Astrocyte of the cerebellum (primary cell): ENCODE measurements at places on chromosomes 6 and 20.

DNA sequence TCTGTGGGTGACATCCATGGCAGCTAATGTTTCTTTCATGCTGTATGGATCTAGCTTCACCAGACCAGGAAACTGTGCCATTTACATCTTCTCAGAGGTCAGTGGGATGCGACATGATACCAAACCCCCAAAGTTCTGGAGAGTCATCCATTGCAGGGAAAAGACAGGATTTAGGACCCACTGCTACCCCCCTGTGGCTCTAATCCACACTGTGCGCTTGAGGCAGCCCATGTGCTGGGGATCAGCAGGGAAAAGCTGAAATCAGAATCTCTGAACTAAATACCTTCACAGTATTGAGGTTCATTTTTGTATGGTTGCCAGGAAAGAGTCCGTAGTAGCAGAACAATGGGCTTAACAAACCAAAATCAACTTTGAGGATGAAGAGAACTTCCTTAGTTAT lies 164.4 kb downstream of the TMEM242 start:
- DNase-seq, result no peak

- no peak for DNase-seq
Measured at GRCh38 chr6:3724451-3725144, 26.9 kb downstream of the PXDC1 start.

DNA sequence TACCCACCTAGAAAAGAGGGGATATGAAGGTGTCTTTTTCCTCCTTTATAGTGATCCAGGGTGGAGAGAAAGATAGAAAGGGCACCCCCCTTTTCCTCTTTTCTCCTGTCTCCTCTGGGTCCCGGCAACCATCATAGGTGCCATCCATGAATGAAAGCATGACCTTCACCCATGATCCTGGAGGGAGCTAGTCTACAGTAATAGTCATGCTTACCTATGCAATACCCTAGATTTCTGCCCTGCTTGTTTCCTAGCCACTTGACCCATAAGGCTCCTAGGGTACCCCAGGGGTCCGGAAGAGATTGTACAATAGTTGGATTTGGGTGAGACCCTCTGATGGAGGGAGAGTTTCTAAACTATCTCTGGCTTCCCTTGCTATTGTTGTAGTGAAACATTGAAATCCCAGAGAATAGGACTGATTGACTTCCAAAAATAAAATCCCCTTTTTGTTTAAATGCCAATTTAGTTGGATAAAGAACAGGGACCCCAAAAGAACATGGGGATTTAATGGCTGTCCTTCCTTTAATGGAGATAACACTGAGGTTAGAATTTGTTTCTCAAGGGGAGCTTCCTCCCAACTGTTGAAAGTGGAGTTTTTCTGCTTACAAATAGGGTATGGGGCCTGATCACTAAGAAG lies 366.8 kb upstream of the KHDRBS2 start:
- DNase-seq, result no peak

DNA sequence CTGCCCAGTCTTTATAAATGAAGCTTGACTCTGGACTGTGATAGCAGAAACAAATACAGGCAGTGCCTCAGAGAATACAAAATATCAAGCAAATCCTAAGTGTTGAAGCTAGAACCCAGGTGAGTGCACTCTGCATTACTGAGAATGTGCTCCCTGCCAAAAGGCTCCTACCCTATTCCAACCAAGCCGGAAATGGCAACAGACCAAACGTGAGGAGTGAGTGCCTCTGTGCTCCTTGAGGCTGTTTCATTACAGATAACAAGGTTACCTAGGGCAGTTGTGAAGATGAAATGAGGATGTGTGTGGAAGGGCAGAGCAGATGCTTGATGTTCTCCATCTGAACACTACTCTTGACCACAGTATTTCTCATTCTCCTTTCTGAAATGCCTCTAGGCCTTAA lies 29.3 kb downstream of the SSR1 start:
- DNase-seq, result no peak

GRCh38 chr6:124022641-124023040 lies 219.0 kb downstream of the NKAIN2 start:
- no peak for DNase-seq

GRCh38 chr20:16708602-16709001 lies 21.2 kb upstream of the SNRPB2 start:
- DNase-seq, result no peak

- DNase-seq, result no peak
Measured at GRCh38 chr20:38117635-38118034, 47.4 kb downstream of the TGM2 start.

DNA sequence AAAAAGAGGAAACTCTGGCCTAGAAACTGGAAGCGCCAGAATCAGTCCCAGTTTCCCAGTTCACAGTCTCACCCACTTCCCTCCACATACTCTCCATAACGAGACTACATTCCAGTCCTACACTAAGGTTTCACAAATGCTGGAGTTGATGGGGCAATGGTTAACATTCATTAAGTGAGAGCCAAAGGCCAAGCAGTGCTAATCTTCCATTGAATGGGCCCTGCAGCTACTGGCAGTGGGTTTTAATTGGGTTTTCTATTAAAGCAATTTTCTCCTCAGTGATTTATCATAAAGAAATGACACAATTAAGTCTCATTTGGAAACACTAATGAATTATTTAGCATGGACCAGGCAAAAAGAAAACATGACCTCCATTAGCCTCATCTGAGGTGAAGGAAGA lies 20.8 kb upstream of the NRSN1 start:
- DNase-seq, result no peak

DNA sequence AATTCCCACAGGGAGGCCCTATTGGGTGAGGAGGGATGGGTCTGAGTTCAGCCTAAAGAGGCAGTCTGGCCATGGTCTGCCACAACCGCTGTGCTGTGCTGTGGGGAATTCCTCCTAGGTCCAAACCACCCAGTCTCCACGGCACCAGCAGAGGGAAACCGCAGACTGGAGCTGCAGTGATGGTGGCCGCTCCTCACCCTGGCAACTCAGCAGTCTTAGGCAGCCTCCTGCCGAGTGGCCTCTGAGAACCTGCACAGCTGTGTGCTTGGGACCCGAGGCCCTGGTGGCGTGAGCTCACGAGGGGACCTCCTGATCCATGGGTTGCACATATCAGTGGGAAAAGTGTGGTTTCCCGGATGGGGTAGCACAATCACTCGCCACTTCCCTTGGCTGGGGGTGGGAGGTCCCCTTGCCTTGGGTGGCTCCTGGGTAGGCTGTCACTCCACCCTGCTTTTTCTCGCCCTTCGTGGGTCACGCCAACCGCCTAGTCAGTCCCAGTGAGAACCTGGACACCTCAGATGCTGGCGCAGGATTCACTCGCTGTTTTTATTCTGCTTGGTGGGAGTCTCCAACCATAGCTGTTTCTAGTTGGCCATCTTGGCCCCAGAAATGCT lies 242.2 kb downstream of the CDH26 start:
- no peak for DNase-seq

GRCh38 chr6:150301846-150302519 lies 66.8 kb upstream of the IYD start:
- peak; percentile 55 for DNase-seq

DNA sequence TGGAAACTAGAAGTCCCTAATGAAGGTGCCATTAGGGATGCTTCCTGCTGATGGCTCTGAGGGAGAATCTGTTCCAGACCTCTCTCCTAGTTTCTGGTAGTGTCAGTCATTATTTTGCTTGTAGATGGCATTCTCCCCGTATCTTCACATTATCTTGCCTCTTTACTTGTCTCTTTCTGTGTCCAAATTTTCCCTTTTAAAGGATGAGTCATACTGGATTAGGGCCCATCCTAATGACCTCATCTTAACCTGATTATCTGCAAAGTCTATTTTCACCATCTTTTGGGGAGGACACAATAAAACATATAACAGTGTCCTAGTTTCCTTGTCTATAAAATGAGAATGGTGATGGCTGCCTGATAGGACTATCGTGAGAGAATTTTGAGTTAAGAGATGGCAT lies 27.3 kb downstream of the ZNF391 start:
- no peak for DNase-seq

GRCh38 chr20:44664131-44664530 lies 12.6 kb upstream of the ADA start:
- no peak for DNase-seq

- DNase-seq, result no peak
Measured at GRCh38 chr6:34338811-34339210, 53.7 kb downstream of the NUDT3 start.

DNA sequence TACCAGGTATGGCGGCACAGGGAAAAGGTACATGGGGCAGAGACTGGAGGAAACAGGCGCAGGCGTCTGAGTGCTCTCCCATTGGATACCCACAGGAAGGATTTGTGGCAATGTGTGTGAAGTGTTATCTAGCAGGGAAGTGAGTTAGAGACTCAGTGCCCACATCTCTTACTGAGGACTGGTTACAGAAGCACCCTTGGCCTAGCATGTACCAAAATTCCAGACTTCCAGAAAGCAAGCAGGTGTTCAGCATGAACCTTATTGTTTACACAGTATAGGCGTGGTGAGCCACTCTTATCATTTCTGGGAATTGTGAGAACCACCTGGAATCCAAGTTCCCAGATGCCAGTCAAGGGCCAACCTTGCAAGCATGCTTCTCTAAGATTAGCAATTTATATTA lies 14.2 kb downstream of the MANBAL start:
- DNase-seq, result no peak

GRCh38 chr6:22023937-22024336 lies 272.9 kb downstream of the PRL start:
- DNase-seq, result no peak

DNA sequence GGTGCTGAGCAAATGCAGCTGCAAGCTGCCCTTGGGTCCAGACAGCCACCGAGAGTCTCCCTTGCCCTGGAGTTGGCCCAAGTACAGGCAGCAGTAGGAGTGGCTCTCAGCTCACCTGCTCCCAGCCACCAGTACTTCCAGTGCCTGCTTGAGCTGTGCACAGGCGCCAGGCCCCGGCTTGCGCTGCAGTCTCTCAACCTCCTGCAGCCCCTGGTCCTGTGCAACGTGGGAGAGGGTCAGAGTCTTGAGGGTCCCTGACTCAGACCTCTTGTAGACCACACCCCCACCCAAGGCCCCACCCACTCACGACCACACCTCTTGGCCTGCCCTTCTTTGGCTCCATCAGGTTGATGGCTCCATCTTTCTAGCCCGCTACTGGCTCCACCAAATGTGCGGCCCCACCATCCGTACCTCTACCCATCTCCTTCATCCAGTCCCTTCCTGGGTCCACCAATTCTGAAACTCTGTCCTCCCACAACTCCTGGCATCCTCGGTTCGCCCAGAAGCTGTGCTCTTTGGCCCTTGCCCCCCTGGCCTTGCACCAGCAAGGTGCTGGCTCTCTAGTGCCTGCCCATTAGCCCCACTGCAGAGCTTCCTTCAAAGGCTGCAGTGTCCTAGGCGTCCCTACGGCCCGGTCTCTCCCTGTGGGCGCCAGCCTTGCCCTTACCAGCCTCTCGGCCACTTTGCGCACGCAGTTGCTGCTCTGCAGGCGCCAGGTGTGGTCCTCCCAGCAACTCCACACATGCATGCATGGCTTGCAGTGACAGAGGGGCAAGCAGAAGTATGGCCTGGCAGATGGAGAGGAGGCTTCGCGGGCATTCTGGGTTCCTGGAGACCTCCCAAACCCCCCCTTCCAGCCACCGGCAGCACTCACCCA lies 16.5 kb upstream of the SPAG4 start:
- DNase-seq, result no peak

- no peak for DNase-seq
Measured at GRCh38 chr20:39021748-39022147, 59.6 kb downstream of the DHX35 start.

- no peak for DNase-seq
Measured at GRCh38 chr6:31042806-31043205, 32.5 kb downstream of the MUC22 start.

DNA sequence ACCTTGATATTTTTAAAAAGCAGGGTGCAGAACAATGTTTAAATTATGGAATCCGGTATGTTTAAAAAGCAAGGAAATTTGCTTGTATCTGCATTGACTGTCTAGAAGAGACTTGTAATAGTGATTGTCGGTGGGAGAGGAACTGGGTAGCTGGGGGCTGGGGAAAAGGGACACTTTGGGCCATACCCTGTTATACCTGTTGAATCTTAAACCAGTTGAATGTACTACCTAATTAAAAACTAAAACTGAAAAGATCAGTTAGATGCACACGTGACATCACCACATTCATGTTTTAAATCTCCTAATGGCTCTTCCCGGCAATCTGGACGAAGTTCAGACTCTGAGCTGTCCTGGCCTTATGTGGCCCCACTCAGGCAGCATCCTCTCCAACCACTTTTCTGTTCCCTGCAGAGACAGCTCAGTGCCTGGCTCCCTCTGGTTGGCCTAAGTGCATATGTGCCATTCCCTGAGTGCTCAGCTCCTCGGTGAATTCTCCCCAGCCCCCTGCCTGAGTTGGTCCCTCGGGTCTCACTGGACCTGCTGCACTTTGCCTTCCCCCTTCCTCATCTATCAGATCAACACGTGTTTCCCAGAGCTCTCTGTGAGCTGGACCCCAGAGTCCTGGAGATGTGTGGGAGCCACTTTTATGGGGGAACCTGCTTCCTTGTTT lies 36.3 kb downstream of the SLC52A3 start:
- no peak for DNase-seq

- DNase-seq, result no peak
Measured at GRCh38 chr6:40986921-40987819, 51.9 kb downstream of the UNC5CL start.

GRCh38 chr6:6287415-6287814 lies 33.0 kb downstream of the F13A1 start:
- DNase-seq, result no peak

DNA sequence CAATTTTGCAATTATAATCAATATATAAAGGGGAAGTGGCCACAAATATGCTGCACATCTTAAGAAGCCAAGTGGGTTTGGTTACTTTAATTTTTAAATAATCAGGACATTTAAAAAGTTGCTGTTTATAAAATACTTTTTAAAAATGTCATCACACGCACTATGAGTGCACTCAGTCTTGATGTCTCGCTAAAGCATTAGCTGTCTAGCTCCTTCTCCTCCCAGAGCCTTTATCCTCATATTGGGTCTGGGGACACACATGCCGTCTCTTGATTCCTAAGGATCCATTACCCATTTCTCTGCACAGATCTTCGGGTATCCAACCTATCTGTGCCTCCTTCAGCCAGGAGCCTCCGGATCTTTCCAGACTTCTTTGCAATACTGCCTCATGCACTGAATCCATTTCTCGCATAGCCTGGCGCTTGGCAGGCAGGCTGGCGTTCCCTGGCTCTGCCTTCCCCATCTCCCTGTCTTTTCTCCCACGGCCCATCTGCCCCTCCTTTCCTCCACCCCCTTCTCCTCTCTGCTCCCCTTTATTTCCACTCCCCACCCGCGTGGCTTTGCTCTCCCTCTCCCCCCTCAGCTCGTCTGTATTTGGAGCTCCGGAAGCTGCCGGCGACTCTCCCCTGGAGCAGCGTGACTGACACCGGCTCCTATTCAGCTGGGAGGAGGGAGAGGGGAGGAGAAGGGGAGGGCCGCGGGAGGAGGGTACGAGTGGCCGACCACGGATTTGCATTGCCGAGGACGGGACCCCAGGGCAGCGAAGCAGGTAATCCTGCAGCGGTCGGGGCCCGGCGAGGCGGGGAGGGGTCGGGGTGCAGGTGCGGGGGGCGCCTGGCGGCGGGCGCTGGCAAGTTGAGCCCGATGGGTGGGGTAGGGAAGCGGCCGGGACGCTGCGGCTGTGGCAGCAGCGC lies at the start of gene CAP2:
Gene CAP2 (plus strand): TSS at position 618 of the 914 bp plus-strand sequence. CDS start 27,961 bp downstream, outside the sequence.
- no peak for DNase-seq

DNA sequence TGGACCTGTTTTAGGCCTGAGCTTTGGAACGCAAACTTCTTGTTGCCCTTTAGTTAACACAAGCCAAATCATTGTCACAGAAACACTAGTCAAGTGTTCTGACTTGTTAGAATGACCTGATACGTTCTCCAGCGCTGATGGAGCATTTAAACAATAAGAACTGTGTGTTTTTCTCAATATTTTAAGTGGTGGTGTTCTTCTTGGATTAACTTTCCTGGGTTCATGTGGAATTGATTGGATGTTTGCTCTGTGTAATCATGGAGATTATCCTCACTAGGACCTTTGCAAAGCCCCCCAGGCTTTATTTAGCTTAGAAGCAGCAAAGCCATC lies 1.6 kb downstream of the LRRC1 start:
- no peak for DNase-seq
